Stimulated activated CD4-positive, alpha-beta T cell treated with anti-CD3 and anti-CD28 coated beads, Interleukin-2, amount 100 ng/mL, for 48 hours (primary cell): ENCODE measurements at places on chromosomes 5 and 9.

DNA sequence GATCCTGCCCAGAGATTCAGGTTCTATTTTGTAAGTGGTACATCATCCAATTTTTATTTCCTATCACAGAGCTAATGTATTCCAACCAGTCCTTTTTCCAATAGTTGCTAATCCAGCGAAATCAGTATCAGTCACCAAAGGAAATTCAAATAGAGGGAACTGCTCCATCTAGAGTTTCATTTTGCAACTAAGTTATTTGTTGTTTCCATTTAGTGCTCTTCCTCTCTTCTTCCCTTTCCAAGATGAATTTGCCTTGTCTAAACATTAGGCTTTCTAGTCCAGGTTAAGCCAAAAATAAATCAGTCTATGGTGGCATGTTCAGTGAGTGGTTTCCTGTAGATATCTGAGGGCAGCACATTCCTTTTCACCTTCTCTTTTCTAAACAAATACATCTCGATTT lies 79.8 kb upstream of the SPATA31D4 start:
- no peak for DNase-seq

- DNase-seq = no peak
Measured at GRCh38 chr5:111201705-111202104, 22.5 kb upstream of the CAMK4 start.

- DNase-seq = no peak
Measured at GRCh38 chr9:120927269-120928014, 846 bp upstream of the TRAF1 start.

DNA sequence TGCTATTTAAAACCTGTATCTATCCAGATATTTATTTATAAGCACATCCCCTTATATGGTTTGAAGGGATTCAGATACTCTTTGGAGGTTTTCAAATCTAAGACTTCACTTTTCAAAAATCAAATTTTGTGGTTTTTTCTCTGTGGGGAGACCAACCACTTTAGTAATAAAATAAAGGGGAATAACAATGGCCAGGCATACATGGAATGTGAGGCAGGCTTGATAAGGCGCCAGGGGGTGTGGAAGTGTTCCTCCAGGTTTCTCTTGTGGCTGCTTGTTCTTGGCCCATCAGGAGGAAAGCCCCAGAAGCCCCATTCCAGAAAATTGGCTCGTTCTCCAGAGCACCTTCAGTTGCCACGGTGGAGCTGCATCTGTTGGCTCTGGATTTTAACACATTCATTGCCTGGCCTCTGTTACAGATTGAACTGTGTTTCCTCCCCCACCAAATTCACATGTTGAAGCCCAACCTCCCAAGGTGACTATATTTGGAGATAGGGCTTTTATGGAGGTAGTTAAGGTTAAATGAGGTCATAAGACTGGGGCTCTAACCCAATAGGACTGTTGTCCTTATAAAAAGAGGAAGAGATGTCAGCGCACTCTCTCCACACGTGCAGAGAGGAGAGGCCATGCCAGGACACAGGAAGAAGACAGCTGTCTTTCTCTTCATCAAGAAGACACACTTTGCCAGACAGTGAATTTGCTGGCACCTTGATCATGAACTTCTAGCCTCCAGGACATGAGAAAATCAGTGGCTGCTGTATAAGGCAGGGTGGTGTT lies 195.9 kb downstream of the TMEM38B start:
- no peak for DNase-seq

- peak; percentile 74 for DNase-seq
Measured at GRCh38 chr9:94030318-94031179, 53.7 kb upstream of the PTPDC1 start.

DNA sequence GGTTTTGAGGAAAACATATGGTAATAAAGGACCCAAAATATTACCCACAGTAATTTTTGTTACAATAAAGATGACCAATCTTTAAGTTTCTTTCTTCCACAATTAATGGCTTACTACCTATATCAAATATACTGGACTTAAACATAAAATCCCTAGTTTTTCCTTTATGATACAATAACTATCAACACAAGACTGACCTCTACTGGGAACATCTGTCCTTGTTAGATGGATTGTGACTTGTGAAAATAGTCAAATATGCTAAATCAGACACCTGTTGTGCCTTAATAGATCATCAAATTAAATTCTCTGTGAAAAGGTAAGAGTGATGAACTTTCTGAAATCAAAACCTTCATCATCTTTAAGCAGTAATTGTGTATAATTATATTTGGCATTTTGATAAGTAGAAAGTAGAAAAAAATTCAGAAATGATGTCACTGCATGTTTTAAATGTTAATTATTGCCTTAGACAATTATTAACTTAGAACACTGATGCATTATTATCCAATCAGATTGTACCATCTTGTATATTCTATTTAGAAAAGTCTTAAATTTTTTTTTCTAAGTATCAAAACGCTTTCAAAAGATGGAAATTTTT lies 113.6 kb downstream of the DEPDC1B start:
- DNase-seq = no peak

DNA sequence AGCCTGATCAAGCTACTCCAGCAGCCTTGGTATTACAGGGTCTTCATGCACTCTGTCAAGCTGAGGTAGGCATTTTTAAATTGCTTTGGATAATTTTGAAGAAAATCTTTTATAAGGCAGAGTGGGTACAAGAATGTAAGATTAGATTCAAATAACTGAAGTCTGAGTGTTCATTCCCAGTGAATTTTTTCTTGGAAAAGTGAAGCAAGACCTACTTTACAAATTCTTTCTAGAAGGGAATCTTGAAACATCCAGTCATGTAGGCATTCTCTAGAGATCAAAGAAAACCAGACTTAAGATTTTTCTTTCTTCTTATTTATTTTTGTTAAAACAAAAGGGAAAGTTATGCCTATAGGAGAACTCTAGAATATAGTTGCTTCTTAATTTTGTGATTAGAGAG lies 139.0 kb downstream of the FOCAD start:
- no peak for DNase-seq

GRCh38 chr9:89021154-89021803 lies 30.0 kb downstream of the S1PR3 start:
- no peak for DNase-seq

- DNase-seq = peak; percentile 76
Measured at GRCh38 chr9:131393622-131394463, at the start of gene PRRC2B. Gene PRRC2B (plus strand): TSS chr9:131394086. CDS start chr9:131430145, 36,059 bp downstream.

GRCh38 chr9:128885798-128886197 lies 3.9 kb downstream of the LRRC8A start:
- DNase-seq = no peak

GRCh38 chr9:15873573-15874177 lies 320.8 kb downstream of the CCDC171 start:
- DNase-seq = no peak

- DNase-seq = no peak
Measured at GRCh38 chr5:137410234-137411010, 88.7 kb downstream of the SPOCK1 start.
